Stimulated activated CD4-positive, alpha-beta T cell treated with anti-CD3 and anti-CD28 coated beads, TNF-alpha, amount 100 ng/mL, for 1 hour (primary cell): ENCODE measurements at places on chromosomes 6 and 20.

- no peak for DNase-seq
These were observed 347.6 kb upstream of the IMPG1 start for GRCh38 chr6:76420094-76420493.

GRCh38 chr6:111837641-111838500 lies 35.4 kb downstream of the FYN start:
- DNase-seq = no peak

DNA sequence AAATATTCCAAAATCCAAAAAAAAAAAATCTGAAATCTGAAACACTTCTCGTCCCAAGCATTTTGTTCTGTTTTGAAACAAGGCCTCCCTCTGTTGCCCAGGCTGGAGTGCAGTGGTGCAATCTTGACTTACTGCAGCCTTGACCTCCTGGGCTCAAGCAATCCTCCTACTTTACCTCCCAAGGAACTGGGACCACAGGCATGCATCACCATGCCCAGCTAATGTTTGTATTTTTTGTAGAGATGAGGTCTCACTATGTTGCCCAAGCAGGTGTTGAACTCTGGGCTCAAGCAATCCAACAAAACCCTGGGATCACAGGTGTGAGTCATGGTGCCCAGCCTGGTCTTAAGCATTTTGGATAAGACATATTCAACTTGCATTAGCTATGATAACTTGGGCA lies 13.6 kb downstream of the SESN1 start:
- no peak for DNase-seq

DNA sequence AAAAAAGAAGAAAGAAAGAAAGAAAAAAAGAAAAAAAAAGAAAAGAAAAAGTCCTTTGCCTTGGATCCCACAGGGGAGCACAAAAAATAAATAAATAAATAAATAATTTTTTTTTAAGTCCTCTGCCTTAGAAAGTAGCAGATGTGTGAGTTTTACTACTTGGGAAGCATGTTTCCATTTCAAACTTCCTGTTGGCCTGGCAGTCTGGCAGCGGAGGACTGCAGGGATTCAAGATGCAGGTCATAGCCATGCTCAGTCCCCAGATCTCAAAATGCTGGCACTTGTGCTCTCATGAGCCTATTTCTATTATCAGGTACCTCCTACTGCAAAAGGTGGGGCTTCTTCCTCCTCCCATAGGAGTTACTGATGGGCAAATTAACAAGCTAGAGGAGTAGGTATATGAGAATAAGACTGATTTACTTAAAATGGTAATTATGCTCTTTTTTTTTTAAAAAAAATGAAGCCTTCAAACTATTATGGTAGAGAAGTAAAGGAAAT lies 54.2 kb upstream of the MAP7 start:
- DNase-seq = no peak

GRCh38 chr6:142027074-142027473 lies 105.7 kb upstream of the GJE1 start:
- no peak for DNase-seq

DNA sequence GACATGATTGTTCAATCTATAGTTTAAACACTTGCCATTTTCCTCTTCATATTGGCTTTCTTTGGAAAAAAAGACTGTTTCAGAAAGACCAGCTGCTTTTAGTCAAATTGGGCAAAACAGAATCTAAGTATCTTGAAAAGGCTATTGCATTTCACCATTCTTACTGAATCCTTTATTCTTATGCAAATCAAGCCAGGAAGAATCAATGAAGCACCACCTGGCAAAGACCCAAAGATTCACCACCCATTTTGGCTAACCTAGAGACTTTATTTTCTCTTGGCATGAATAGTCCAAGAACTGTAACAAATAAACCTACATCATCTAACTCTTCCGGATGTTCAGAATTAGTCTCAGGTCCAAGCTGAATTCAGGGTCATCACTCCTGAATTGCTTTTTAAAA lies 71.3 kb upstream of the EYA4 start:
- no peak for DNase-seq

GRCh38 chr6:34236443-34237315 lies at the start of gene HMGA1:
Gene HMGA1 (plus strand): TSS chr6:34236873. CDS start chr6:34240781, 3,908 bp downstream.
- DNase-seq = peak; percentile 81

DNA sequence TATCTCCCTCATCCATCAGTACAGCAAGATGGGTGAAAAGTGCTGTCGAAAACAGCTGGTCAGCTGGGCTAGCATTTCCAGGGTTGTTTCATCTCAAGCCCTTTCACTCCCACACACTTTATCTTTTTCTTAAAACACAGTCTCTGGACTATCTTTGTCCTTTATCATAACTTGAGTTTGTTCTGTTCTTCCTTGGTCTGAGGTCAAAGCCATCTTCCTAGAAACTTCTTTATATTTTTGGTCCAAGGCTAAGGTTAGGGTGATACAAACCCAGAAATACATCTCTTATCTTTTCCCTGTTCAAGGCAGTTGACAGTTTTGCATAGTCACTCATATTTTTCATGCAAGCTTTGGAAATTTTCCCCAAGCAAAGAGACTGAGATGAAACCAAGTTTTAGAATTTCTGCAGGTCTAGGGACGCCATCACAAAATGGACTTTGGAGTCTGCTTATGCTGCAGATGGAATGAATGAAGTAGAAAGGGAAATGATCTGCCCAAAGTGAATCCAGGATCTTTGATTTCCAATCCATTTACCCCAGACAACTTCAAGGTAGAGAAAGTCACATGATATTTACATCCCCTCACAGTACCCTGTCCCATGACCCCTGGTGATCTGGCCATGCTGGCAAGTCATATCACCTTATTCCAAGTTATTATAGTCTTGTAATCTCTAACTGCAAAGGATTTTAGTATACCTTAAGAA lies 297.0 kb downstream of the ZNF217 start:
- DNase-seq = no peak

GRCh38 chr6:68701159-68701558 lies 66.1 kb downstream of the ADGRB3 start:
- no peak for DNase-seq

DNA sequence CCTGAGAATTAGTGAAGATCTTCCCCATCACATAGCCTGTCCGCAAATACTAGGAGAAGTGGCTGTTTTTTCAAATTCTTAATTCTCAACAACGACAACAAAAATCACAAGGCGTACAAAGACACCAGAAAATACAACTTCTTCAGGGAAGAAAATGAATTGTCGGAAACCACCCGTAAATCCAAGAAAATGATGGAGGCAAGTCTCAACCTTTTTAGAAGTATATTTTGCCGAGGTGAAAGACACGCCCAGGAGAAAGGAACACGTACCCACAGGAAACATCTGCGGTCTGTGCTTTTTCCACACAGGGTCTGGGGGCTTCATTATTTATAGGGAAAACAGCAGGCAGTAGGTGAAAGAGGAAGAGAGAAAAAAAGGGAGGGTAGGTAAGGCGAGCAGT lies 223.9 kb upstream of the GGTLC1 start:
- no peak for DNase-seq

DNA sequence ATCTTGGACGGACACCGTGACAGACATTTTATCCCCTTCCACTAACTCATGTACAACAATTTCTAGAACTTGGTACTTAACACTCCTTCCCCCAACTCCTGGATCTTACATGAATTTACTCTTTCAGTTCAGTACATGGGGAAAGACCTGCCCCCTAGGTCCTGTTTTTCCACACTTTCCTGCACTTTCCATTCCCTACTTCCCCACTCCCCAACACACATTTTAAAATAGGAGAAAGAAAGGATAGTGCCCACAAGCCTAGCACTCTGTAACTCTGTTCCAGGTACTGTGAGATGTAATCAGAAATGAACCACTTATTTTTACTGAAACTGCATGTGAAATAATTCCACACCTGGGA lies 1.3 kb downstream of the ADGRG6 start:
- no peak for DNase-seq

DNA sequence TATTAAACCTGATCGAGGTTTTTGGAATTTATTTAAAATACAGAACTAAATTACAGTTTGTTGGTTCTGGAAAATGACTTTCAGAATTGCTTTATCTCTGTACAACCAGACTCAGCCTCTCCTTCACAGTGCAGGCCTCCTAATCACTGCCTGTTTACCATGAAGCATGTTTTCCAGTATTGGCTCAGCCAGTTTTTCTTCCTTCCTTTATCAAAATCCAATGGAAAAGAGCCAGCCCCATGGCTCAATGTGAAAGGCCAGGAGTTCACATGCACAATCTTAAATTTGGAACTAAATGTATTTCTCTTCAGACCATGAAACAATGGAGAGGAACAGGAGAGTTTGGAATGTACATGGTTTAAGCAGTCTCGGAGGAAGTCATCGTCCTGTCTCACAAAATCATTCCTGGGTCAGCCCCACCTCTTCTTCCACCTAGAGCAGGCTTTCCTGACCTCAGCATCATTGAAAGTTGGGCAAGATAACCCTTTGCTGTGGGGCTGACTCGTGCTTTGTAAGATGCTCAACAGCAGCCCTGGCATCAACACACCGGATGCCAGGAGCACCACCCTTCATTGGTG lies 680.9 kb upstream of the AGPAT4 start:
- no peak for DNase-seq
